ENCODE measurements at places on chromosomes 5 and 9.

- no peak for DNase-seq
- H3K4me1 ChIP-seq: peaks cover 49% of the 10 kb centered on the region
- H3K4me3 ChIP-seq: no peak overlapping the region
- no peaks in the 10 kb centered on the region for H3K27me3 ChIP-seq
- peak overlapping the region; percentile 38 for H3K27ac ChIP-seq
- peaks cover 28% of the 10 kb centered on the region for H3K36me3 ChIP-seq
These were observed 44.0 kb downstream of the IRF1 start for GRCh38 chr5:132446621-132447020.

DNA sequence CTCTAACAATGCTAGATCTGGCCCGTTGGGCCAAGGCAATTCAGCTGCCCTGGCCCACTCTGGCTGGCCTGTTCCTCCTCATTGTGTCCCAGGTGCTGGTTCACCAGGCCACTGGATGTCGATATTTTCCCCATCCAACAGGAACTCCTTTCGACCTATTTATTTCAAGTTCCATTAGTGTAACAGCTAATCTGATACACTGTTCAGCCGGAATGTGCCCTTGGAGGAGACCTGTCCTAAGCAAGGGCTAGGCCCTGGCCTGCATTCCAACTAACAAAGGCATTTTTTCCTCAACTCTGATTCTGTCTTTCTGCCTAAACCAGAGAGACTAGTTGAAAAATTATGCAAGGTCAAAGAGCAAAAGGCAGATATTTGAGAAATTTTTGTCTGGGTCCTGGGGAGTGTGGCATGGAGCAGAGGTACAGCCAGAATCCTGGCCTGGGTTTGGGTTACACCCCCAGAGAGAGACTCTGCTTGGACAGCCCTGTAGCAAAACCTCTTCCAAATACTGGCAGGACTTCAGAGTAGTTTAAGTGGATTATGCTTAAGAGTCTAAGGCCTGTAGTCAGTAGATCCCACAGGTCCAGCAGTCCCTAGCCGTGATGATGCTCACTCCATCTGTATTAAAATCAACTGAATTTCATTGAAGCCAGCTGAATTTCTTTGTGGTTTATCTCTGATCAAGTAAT is 36.1 kb downstream of the MARCHF11 start:
- H3K27me3 ChIP-seq: no peaks in the 10 kb centered on the region
- no peak overlapping the region for H3K27ac ChIP-seq
- no peak for DNase-seq
- no peaks in the 10 kb centered on the region for H3K36me3 ChIP-seq
- no peak overlapping the region for H3K4me3 ChIP-seq

- H3K27ac ChIP-seq: no peak overlapping the region
- no peak for DNase-seq
- H3K36me3 ChIP-seq: no peaks in the 10 kb centered on the region
- no peak overlapping the region for H3K4me3 ChIP-seq
- no peaks in the 10 kb centered on the region for H3K27me3 ChIP-seq
These were observed 1952.6 kb downstream of the MAT2B start for GRCh38 chr5:165457859-165458481.

DNA sequence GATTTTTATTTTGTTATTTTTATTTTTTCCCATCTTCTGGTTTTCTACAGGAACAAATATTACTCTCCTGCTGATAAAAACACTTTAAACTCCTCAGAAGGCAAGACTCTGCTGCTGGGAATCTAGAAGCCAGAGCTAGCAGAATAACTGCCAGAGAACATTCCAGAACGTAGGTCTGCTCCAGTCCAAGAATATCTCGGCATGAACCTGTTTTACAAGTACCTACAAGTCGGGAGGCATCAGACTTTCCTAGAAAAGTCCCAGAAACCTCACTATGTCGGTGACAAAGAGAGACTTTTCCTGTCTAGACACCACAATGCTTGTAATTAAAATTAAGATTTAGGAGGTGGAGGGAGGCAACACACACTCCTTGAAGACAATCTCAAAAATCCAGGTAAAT is 41.4 kb downstream of the FABP6 start:
- H3K4me3 ChIP-seq: no peak overlapping the region
- DNase-seq: no peak
- H3K36me3 ChIP-seq: no peaks in the 10 kb centered on the region
- peaks cover 6% of the 10 kb centered on the region for H3K27me3 ChIP-seq

DNA sequence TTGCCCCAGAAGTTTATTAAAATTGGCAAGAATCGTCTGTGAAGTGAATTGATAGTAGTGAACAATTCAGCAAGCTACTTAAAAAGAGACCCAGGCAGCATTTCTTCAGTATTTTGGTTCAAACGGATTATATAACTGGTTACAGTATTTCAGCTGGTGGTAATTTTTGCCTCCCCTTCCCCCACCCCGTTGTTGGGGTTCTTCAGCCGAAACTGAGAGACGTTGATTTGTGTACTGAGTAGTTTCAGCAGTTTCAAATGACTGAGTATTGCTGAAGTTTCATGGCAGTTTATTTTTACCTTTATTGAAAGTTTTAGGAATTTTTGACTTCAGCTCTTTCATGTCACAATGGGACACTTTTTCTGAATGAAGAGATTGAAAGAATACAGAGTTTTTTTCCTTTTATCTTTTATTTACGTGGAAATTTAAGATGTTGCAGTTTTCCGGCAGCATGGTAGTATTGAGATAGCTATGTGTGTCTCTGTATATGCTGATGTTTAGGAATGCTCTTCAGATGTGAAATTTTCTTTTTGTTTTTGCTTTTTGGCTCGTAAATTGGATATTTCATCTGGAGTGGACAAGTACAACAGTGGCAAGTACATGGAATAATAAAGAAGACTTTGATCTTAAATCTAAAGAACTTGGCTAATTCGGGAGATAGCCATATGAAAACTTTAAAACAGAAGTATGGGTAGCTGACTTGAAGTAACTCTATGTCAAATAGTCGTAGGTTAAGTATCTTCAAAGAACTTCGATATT is 1.9 kb downstream of the GPBP1 start:
- no peaks in the 10 kb centered on the region for H3K27me3 ChIP-seq
- H3K4me1 ChIP-seq: peaks cover 33% of the 10 kb centered on the region
- peaks cover 11% of the 10 kb centered on the region for H3K36me3 ChIP-seq
- H3K4me3 ChIP-seq: peak overlapping the region; percentile 98

GRCh38 chr5:94366811-94367210 is 251.6 kb downstream of the KIAA0825 start:
- no peaks in the 10 kb centered on the region for H3K36me3 ChIP-seq
- DNase-seq: no peak
- no peaks in the 10 kb centered on the region for H3K4me1 ChIP-seq
- no peaks in the 10 kb centered on the region for H3K27me3 ChIP-seq

- H3K36me3 ChIP-seq: no peaks in the 10 kb centered on the region
- H3K4me3 ChIP-seq: peak within 1 kb of the TSS; percentile 90
- no peaks in the 10 kb centered on the region for H3K27me3 ChIP-seq
- peak within 1 kb of the TSS; percentile 85 for H3K27ac ChIP-seq
- peaks cover 29% of the 10 kb centered on the region for H3K4me1 ChIP-seq
These were observed at the start of gene PHF2 for GRCh38 chr9:93576258-93577077. TSS of gene PHF2 (plus strand) at chr9:93576584. CDS start at chr9:93576774, 190 bp downstream.

DNA sequence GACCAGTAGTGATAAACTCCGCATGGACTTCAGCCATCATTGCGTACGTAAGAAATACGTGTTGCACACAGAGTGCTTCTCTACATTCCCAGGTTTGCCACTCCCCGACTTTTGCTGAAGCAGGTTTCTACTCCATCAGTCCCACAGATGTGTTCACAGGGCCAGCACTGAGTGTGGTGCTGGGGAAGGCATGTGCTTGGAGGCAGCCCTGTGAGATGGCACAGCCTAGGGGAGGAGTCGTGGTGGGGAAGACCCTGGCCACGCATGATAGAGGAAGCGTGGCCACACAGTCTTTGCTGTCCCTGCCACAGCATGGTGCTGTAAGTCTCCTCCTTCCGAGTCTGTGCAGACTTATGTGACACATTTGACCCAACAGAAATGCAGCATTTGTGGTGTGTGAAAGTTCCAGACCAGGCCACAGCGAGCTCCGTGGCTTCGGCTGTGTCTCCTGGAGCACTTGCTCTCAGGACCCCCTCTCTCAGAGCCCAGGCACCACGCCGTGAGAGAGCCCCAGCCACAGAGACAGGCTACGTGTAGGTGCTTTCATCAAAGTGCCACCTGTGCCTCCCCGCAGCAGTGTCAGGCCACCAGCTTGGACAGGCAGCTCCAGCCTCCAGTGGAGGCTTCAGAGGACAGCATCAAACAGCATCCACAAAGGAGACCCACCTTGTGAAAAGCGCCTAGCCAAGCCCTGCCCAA is 197.8 kb downstream of the AUH start:
- peak overlapping the region; percentile 90 for H3K27ac ChIP-seq
- DNase-seq: peak; percentile 56
- no peaks in the 10 kb centered on the region for H3K27me3 ChIP-seq

- DNase-seq: no peak
- H3K4me1 ChIP-seq: no peaks in the 10 kb centered on the region
- no peaks in the 10 kb centered on the region for H3K36me3 ChIP-seq
- no peak overlapping the region for H3K27ac ChIP-seq
- H3K4me3 ChIP-seq: no peak overlapping the region
- H3K27me3 ChIP-seq: no peaks in the 10 kb centered on the region
These were observed 1368.6 kb upstream of the C9orf72 start for GRCh38 chr9:28941856-28942255.

Data from memory B cell (primary cell).